A172 (cell line): ENCODE measurements at places on chromosomes 1 and 21. TPM values are rescaled to one million over a fixed set of nuclear protein-coding genes. Genes with fewer than 3 reads are reported as not detected.

- DNase-seq, result no peak
Observed at GRCh38 chr1:202012544-202013478, 2.4 kb downstream of the ELF3 start.

DNA sequence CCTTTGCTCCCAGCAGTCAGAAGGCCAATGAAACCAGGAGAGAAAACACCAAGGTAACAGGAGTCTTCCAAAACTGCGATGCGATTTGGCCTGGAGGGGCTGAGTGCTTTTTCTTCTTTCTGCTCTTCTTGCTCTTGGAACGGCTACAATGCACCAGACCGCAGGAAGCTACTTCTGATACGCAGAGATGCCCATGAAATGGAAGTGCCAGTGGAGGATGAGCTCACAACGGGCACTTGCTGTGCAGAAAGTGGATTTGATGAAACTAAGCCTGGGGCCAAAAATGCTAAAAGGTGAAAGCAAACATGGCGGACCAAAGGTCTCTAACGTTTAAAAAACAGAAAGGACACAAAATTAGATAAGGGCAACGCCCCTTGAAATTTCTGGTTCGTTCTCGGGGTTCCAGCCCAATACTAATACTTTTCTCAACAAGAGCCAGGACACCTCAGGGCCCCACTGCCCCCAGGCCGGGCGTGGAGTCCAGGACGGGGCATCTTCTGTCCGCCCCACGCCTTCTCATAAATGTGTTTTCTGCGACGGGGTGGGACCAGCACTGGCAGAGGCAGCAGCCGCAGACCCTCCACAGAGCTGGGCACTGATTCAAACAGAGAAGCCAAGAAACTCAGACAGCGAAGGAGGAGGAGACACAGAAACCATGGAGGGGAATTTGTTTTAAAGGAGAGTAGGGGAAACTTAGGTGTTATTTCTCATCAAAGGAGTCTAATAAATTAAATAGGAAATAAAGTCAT lies 101.3 kb downstream of the CRYAA start:
- DNase-seq, result no peak

DNA sequence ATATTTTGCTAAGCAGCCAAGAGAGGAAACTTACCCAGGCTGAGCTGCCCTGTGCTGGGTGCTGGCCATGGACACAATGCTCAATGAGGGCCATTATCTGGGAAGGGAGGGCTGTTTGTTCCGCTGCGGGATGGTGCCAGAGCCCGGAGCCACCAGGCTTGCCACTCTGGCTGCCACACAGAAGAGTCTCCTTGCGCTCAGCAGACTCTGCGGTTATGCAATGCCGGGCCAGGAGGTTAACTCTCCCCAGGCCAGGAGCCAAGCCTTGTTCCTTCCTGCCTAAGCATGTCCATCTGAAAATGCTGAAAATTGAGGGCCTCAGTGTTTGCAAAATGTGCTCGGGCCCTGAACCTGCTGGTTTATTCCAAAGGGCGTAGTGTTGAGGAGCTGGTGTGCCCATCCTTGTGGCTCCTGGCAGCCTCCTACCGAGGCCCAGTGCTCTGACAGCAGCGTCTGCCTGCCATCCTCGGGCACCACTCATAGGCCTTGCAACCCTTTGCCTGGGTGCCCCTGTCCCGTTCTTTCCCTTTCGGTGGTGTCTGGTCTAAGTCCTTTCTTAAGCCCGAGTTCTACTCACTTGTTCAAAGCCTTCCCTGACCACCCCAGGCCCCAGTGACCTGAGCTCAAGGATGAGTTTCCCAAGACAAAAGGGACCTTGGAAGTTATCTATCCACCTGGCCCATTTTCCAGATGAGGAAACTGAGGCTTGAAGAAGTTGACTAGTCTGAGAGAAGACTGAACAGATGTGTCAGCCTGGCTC lies 133.8 kb upstream of the EDN2 start:
- no peak for DNase-seq

DNA sequence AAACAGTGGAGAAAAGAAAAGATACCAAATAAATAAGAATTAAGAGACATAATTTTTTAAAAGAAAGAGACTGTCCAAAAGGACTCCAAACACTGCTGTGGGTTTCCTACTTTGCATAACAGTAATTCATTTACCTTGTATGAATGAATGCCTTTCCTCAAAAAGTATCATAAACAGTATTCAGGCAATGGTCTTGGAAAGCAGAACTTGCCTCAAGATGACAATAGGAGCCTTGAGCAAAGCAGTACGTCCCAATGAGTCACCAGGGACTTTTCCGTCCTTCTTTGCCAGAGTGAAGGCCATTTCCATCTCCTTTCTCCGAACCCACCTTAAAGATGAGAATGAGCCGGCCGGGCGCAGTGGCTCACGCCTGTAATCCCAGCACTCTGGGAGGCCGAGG lies 186.4 kb downstream of the ZBTB18 start:
- no peak for DNase-seq

DNA sequence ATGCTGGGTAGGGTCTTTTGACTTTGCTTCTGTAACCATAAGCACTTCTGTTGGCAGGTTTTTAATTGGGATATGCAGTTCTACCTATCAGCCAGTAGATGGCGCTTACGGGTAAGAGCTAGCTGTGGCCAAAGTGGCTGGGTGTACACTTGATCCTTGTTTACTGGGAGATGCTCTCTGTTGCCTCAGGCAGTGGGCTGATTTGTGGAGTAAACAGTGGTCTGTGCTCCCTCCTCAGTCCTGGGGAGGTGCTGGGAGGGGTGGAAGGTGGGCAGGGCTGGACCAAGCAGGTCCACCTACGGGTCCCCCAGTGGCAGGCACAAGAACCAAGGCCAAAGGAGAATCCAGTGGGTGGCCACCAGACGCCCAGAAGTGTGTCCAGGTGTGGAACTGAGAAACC lies 43.4 kb downstream of the RALGPS2 start:
- peak; percentile 21 for DNase-seq

- DNase-seq, result peak; percentile 98
Observed at GRCh38 chr1:155893389-155894142, 17.6 kb downstream of the RIT1 start.

DNA sequence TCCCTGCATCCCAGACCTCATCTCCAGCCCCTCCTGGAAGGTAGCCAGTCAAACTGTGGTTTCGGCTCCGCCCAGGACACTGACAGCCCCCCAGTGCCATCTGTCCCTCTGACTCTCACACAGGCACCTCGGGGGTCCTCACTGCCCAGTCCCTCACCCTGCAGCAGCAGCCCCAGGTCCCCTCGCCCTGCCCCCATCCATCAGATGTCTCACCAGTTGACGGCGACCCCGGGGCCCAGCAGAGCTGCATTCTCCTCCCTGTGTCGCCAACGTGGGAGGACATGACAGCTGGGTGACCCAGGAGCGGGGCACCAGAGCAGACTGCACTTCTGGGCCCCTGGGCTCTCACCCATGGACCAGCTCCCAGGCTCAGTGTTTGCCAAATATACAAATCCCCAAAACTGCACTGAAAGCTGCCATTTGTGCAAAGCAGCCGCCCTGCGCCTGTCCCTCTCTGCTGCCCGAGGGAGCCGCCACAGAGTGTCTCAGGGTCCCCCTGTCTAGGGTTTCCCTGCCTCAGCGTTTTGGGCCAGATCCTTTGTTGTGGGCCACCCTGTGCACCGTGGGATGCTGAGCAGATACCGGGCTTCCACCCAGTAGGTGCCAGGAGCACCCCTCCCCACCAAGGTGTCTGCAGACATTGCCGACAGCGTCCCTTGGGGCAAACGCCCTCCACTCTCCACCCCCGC lies 48.2 kb downstream of the PRDM15 start:
- DNase-seq, result no peak

DNA sequence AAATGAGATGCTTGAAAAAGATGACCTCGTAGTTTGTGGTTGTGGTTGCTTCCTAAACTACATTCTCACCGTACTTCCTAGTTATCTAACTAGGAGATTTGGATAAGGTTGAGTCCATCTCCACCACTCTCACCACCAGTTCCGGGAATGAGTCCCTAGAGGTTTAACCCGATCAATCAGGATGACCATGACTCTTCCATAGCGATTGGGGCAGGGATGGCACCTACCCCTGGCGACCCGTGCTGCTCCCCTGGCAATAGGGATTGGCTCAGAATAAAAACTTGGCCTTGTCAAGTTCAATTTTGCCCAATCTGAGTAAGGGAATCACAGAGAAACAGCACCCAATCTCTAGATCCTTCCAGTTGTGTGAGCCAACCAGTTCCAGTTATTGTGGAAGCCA lies 2.7 kb upstream of the MIS18A start:
- DNase-seq, result no peak

DNA sequence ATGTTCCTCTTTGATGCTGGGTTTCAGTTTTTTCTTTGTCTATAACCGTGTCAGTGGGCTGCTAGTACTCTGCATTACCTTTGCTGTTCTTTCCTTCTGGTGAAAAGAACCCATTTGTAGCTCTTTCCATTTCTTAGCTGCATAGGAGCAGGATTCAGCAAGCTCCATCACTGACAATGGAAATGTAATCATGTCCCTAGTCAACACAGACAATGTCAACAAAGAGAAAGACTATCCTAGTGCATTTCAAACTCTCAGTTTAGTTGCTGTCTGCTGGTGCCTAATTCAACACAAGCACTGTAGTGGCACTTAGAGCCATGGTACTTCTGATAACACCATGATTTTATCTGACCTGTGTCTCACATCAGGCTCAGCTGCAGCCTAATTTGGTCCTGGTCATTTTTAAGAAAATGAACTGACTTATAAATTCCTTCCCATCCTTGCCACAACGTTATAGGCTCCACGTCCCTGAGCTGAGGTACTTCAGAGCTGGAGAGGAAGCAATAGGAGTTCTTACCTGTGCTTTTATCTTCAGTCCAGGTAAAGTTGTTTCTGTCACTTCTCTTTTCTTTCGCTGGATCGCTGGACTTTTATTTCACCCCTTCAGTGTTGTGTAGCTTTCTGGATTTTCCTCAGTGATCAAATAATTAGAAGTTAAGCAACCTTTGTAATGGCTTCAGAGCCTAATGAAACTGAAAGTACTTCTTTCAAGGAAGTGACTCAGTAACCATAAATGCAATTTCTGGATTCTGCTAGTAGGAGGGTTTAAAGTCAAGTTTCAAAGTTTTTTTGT lies at the start of gene GBP3:
GBP3 (minus strand) TSS at position 700 of the 793 bp plus-strand sequence. CDS start 2,145 bp downstream, outside the sequence.
- peak; percentile 47 for DNase-seq

- peak; percentile 90 for DNase-seq
Observed at GRCh38 chr1:202810615-202811295, at the start of gene PCAT6. Gene PCAT6, plus strand, starts transcription at chr1:202810954.

DNA sequence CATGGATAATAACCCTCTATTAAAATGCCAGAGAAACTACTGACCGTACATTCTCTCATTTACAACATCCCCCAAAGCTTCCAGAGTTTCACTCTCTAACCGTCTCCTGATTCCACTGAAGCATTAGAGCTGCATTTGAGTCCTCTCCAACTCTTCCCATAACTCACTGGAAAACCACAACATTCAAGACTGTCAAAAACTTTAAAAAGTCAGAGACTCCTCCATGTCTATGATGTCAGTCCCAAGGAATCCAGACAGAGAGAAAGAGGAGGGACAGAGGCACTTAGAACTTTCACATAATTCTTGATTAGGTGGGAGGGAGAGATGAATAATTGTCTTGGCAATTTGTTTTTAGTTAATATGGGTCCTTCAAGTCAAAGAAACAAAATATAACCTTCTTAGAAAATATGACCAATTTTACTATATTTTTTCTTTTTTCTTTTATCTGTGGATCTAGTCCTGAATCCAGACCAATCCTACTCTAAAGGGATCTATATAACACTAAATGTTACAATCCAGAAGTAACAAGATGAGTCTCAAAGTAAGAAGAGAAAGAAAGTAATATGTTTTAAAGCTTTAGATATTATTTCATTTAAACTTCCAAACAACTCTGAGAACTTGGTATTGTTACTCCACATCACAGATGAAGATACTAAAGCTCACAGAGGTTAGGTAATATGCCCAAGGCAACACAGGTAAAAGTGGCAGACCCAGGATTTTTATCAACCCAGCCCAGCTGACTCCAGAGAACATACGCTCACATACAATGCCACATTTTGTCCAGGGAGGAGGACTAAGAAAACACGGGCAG lies 23.8 kb downstream of the OTUD7B start:
- DNase-seq, result peak; percentile 93

GRCh38 chr1:220880726-220881506 lies 1.7 kb downstream of the HLX start:
- DNase-seq, result no peak

DNA sequence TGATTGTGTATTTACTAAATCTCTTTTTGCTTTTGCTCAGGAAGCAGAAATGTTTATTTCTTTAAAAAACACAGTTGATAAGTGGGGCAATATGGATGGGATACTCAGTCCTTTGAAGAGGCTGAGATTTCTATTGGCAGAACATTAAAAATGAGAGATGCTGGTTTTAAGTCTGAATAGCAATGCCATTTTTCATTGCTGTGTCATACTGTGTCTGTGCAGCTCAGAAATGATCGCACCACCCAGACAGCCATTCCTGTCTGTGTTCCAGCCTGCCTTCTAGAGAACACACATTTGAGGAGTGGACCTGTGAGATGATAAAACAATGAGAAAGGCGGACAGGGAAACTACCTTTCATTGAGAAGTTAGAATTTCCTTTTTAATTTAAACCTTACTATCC lies 231.2 kb upstream of the USP24 start:
- no peak for DNase-seq

- no peak for DNase-seq
Observed at GRCh38 chr1:8908388-8909151, 30.1 kb upstream of the ENO1 start.

DNA sequence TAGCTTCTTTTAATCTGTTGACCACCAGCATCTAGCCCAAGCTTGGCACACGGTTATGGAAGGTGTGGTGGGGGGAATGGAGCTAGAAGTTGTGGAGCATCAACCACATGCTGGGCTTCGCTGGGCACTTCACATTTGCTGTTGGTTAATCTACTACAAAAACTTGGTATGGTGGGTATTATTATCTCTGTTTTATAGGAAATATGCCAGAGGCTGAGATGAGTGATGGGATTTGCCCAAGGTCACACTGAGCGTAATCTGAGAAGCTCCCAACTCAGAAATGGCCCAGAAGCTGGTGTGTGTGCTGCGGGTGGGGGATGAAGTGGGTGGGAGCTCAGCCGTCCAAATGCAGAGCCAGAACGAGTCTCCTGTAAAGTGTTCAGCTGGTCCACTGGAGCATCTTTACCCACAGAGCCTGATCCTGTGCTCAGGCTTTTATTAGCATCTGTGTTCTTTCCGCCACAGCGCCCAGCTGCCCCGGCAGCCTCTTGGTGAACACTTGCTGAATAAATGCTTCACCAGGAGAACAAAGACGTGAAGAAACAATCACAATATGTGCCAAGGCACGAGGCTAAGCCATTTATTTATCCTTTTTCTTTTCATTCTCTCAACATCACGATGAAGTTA lies 98.6 kb upstream of the JUN start:
- DNase-seq, result no peak

- no peak for DNase-seq
Observed at GRCh38 chr21:29242201-29242600, 56.5 kb upstream of the BACH1 start.

GRCh38 chr1:221165839-221166500 lies 286.7 kb downstream of the HLX start:
- DNase-seq, result peak; percentile 40

CCDC185 gene
- total RNA-seq, result not detected in 2 replicates

MYBPH gene
- 0.36 and 0.38 TPM in 2 replicates for total RNA-seq

LRRC42 gene
- total RNA-seq, result 64.2 and 79.8 TPM in 2 replicates

HUNK gene
- total RNA-seq, result 0.96 and 1.2 TPM in 2 replicates

PTPRC gene
- 2.8 and 3.1 TPM in 2 replicates for total RNA-seq
